Posterior vena cava (tissue), 2 donors: ENCODE measurements at places on chromosomes 1 and 21. TPM values are rescaled to one million over a fixed set of nuclear protein-coding genes. Genes with fewer than 3 reads are reported as not detected.

DNA sequence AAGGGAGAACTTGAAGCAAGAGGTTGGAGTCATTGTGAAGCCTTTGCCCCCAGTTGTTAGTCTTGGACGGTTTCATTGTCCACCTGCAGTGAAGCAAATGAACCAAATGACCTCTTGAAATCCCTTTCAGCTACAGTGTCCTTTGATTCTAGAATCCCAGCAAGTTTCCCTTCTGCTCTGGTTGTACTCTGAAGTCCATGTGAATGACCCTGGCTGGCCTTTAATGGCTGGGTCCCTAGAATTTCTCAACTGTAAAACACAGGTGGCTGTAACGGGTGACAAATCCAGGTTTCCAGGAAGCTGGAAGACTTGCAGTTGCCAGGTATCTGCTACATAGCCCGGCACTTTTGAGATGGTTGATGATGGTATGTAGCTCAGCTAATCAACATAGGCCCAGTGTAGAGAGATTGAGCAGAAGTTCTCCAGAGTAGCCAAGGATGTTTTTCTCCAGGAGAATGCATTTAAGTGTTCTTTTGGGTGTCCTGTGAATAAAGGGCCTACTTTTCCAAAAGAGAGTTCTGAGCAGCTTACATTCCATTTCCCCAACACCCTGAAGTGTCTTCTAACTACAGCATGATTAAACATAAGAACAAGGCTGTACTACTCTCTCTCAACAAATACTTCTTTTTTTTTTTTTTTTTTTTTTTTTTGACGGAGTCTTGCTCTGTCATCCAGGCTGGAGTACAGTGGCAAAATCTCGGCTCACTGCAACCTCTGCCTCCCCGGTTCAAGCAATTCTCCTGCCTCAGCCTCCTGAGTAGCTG, 17.6 kb upstream of the SLC30A1 start:
- DNase-seq: no peak

DNA sequence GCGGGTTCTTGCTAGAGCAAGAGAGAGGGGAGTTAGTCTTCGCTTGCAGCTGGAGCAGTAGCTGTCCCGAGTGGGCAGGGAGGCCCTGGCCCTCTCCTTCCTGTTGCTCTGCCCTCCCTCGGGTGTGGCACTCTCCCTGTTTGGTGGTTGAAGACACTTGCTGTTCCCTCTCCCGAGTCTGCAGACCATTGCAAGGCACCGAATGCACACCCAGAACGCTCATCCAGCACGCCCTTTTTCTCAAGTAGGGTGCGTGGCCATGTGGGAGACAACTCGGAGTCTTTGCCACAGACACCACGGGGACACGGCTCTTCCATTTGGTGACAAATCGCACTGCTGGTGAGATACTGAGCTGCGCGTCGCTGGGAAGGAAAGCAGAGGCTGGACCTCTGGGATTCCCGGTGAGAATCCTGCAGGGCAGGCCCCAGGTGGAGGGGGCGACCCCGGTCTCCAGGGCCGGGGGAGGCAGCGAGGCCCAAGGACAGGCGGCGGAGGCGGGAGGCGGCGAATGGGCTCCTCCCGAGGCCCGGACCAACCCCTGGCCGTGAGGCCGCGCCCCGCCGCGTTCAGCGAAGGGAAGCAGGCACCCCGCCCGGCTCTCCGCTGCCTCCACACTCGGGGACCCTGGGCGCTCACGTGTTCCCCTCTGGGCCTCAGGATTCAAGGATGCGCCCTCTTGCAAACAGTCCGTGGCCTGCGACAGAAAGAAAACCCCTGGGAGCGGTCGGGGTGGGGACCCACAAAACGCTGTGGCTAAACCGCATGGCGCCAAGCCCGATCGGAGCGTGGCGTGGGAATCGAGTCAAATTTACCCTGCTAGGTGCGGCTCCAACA, 10.4 kb upstream of the TMEM200B start:
- DNase-seq: no peak

GRCh38 chr21:38591218-38591537, 92.9 kb upstream of the ERG start:
- no peak for DNase-seq

The LRRC71 gene
- total RNA-seq: not detected

The ZYG11A gene
- total RNA-seq: not detected

The EFNA1 gene
- total RNA-seq: 13.2 TPM

- DNase-seq: no peak
Observed at GRCh38 chr1:94535095-94535494, 6.5 kb downstream of the F3 start.

The PTPN7 gene
- total RNA-seq: 1.2 TPM

DNA sequence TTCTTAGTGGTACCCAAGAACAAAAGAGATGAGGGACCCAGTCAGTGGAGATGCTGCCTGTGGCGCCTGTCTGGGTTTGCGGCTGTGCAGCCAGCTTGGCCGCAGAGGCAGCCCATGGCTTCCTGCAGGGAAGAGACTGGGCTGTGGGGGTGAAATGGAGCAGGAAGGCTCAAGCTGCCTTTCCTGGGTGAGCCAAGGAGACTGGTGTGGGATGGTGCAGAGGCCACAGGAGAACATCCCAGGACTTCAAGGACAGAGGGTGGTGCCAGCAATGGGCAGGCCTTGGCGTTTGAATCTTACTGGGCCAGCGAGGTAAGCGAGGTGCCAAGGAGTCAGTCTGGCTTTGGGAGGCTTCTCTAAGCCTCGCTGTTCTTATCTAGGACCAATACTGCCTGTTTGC, 26.4 kb downstream of the KCNA10 start:
- DNase-seq: peak; percentile 37

- no peak for DNase-seq
Observed at GRCh38 chr1:229563701-229564100, 5.2 kb upstream of the ABCB10 start.

DNA sequence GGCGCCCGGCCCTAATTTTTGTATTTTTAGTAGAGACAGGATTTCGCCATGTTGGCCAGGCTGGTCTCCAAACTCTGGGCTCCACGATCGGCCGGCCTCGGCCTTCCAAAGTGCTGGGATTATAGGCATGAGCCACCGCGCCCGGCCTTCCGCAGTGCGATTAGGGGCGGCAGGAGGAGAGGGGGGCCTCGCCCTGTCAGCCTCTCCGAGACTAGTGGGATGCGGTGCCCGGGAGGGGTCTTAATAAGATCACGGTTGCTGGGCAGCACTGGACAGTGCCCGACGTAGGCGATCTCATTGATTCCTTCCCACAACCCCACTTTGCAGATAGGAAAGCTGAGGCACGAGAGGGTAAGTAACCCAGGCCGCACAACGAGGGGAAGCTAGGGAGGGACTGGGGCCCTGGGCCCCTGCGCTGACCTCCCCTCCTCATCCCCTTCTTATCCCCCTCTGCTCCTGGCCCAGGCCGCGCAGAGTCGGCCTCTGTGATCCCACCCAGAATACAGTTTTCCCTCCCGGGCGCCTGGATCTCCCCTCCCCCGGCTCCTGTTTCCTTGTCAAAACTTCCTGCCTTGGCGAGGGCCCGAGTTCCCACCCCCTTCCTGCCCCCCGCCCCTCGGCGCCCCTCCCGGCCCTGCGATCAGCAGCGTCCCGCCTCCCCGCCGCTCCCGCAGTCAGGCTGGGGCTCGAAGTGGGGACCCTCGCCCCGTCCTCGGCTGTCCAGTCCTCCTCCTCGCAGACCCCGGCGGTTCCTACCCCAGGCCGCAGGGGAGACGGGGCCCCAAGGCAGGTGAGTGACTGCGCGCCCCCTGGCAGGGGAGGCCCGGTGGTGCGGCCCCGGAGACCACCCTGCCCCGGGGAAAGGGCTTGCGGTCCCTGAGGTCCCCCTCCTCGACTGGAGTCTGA, at the start of gene PEAR1:
TSS of gene PEAR1 (plus strand) at position 671 of the 906 bp plus-strand sequence. CDS start 10,209 bp downstream, outside the sequence.
- no peak for DNase-seq
